Stimulated activated CD8-positive, alpha-beta memory T cell treated with anti-CD3 and anti-CD28 coated beads, Interleukin-7, amount 100 ng/mL, for 1 hour (primary cell): ENCODE measurements at places on chromosomes 1 and 21.
A peak's percentile ranks its signal among the peaks of the same experiment; 100 is the strongest.

DNA sequence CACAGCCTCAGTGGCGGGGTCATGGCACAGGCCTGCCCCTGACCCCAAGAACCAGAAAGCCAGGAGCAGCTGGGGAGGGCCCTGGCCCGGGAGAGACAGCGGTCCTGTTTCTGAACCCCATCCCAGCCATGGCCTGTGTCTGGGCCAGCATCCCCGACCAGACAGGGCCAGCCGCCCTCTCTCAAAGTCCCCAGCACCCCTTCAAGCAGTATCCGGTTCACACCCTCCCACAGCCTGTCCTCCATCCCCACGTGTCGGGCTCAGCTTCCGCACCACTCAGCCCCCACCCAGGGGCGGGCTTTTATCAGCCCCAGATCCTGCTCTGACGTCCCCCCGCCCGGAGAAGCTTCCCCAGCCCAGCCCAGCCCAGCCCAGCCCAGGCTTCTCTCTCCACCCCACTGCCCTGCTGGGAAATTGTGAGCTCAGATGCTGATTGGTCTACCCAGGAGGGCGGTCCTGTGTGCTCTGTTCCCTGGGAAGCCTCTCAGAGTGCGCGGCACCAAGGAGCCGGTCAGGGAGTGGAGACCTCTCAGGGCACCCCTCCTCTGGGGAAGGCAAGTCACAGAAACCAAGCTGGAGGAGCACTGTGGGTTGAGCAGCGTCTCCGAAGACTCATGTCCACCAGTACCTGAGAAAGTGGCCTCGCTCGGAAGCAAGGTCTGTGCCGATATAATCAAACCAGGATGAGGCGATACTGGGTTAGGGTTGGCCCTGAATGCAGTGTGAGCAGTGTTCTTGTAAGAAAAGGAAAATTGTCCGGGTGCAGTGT is 4.7 kb upstream of the FAAP20 start:
- peak; percentile 46 for DNase-seq

DNA sequence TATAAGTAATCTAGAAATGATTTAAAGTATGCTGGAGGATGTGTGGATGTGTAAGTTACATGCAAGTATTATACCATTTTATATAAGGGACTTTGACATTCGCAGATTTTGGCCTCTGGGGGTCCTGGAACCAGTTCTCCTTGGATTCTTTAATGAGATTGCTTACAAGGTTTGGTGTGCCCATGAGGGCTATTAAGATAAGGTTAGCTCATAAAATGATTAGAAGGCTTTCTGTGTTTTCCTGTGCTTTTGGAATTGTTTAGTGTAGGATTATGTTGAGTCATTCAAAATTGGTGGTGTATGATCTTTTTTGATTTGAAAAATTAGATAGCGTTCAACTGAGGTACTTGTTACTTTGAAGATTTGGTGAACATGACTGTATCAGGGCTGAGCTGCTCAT is 5.6 kb downstream of the USP25 start:
- no peak for DNase-seq

DNA sequence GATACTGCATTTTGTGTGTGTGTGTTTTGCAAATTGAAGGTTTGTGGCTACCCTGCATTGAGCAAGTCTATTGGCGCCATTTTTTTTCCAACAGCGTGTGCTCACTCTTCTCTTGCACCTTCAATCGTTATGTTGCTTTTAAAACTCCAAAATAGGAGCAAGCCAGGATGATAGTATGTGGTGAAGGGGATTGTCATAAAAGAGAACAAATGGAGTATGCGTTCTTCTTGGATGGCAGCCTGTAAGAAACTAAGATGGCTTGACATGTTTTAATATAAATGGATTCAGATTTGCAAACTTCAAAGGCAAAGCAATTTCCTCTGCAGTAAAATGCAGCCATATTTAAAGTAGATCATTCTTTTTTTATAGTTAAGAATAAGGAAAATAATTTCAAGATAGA is 43.2 kb upstream of the KCNK1 start:
- no peak for DNase-seq

- DNase-seq = peak; percentile 1
Observed at GRCh38 chr1:62082456-62083363, 111.9 kb upstream of the L1TD1 start.

GRCh38 chr1:179121159-179121938 is 39.5 kb downstream of the TOR3A start:
- no peak for DNase-seq

DNA sequence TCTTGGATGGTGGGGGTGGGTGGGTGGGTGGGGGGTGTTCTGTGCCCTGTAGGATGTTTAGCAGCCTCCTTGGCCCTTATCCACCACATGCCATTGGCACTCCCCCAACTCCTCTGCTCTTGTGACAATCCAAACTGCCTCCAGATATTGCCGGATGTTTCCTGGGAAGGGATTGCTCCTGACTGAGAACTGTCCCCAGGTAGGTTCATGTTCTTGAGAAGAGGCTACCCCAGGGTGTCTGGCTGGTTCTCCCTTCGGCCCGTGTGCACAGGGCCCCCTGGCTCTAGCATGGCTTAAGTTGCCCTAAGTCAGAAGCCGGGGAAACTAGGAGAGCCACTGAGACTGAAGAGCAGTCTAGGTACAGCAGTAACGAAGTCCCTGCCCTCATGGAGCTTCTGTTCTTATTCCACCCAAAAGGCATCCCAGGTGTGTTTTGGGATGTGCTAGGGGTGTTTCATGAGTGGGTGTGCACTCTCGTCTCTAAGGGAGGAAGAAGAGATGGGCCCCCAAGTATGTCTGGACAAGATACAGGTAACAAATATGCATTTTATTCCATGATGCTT is 19.8 kb upstream of the THRAP3 start:
- DNase-seq = no peak

DNA sequence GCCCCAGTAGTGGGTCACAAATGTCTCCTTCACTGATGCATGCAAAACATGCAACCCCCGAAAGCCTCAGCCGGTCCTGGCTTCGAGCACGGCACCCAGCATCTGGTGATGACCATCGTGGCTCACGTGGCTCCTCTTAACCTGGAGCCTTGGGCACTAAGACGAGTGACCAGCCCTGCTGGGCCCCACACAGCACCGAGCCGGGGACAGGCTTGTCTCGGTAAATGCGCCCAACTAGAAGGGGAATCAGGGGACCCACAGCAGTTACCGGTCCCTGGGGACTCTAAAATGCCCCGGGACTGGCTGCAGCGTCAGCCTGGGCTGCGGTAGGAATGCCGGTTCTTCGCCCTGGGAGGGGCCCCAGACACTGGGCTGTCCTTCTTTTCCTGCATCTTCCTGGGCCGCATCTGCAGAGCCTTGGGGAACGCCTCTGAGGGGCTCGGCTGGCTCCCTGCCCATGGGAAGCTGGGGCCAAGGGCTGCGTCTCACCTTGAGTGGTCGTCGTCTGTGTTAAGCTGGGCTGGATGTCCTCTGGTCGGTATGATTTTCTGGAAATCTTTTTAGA is 13.1 kb upstream of the TTC34 start:
- no peak for DNase-seq

DNA sequence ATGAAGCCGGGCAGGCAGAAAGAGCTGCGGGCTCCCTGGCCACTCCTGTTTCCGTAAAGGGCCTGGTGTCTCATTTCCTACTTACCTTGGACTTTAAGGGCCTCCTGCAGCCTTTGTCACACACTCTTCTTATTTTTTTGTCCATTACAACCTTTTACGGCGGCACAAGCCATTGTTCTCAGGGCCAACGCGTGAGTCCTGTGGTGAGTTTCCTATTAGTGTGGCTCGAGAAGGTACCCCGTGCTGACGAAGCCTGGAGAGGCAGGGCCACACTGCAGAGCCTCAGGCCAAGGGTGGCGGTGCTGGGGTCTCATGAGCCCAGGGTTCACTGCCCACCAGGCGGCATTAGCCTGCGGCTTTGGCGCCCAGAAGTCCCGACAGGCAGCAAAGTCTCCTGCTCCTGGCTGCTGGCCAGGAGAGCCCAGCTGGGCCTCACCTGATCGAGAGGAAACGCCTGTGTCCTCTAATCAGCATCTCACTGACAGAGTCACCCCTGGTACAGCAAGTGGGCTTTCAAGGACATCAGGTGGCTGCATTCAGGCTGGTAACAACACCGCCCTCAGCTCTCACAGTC is 62.0 kb downstream of the SIK1 start:
- no peak for DNase-seq

GRCh38 chr21:31261759-31262158 is 82.3 kb downstream of the TIAM1 start:
- no peak for DNase-seq

GRCh38 chr1:54837002-54837853 is 36.1 kb upstream of the TTC22 start:
- no peak for DNase-seq
